ENCODE measurements at places on chromosomes 5 and 9.

DNA sequence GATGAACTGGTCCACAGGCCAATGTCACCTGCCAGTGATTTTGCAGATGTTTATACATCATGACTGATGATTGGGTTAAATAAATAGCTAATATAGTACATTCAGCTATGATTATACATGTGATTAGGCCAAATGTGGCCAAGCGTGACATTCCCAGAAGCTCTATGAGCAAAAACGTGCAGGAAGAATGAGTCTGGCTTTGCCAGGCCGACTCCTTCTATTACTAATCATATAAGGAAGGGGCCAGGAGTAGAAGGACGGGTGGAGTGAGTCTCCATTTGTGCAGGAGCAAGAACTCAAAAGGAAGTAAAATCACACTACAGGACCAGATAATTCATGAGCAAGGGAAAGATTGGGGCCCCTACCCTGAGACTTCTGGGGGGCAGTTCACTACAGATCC, 178.2 kb downstream of the ROR2 start:
- no peak for DNase-seq

DNA sequence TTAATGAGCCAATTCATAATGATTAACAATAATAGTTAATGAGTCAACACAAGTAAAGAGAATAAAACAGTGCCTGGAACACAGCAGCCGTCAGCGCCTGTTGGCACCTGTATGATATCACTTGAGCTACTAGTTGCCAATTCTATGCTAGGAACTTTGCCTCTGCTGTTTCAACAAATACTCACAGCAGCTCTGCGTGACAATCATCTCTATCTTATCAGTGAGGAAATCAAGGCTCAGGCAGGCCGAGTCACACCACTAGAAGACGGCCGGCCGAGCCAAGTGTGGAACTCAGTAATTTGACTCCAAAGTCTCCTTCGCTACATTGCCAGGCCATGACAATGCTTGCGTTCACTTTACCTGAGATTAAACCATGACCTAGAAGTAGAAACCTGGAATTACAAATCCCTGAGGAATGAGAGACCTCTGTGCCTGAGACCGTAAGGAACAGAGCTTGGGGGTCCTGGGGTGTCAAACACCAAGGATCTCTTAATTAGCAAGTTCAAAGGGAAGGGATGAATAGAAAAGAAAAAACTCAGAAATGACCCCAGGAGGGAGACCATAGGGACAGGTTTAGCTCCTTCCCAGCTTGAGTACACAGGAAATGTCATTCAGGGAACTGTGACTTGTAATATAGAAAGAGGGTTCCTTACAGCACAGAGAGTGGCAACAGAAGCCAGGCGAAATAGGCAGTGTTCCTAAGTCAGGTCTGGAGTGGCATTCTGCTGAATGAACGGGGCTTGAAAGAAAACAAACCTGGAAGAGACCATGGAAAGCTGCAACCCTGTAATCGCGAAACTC, 109.1 kb downstream of the SUSD1 start:
- peak; percentile 48 for DNase-seq

DNA sequence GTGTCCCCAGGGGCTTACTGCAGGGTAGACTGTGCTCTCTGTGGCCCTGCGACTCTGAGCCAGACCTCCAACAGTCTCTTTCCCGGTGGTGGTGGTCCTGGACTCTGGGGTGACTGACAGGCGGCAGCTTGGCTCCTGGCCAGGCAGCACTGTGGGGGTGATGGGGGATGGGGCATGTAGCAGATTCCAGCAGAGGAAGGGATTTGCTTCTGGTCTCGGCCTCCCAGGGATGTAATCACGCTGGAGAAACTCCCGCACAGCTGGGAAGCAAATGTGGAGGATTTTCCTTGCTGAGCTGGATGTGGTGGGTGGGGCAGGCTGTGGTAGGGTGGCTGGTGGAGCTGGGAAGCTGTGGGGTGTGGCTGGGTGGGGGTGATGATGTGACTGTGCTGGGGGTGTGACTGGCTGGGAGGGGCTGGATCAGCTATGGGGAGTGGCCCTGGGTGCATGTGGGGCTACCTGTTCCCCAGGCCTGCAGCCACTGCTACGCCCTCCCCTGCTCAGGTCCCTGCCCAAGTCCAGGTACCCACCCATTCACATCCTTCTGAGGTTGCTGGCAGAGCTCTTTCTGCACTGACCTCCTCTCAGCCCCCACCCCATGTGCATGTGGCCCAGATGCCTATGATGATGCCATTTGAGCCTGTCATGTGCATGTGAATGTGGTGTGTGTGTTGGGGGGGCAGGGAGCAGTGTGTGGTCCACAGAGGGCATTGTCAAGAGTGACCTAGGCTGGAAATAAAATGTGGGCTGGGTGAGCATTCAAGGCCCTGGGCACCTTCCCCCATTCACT, 3.8 kb downstream of the NDST1 start:
- DNase-seq = no peak

DNA sequence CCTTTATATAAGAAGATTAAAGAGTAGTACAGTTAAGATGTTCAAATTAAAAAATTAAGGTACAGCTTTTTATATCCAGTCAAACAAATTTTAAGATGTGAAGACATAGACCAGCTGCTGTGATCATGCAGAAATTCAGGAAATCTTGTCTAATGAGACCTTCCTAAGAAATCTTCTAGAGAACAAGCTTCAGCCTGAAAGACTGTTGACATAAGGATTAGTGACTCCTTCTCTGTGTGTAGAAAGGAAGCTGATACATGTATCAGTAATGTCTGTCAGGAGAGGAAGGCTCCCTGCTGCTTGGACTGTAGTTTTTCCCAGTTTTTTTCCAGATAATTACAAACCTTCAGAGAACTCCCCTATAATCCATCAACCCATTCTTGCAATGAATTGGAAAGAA, 75.8 kb upstream of the PCSK5 start:
- DNase-seq = no peak

GRCh38 chr9:127451858-127452656, 747 bp downstream of the LRSAM1 start:
- DNase-seq = peak; percentile 45

- DNase-seq = no peak
These were observed 3.2 kb downstream of the NKD2 start for GRCh38 chr5:1011741-1012312.

GRCh38 chr9:14395317-14396082, 81.6 kb upstream of the NFIB start:
- DNase-seq = peak; percentile 36

DNA sequence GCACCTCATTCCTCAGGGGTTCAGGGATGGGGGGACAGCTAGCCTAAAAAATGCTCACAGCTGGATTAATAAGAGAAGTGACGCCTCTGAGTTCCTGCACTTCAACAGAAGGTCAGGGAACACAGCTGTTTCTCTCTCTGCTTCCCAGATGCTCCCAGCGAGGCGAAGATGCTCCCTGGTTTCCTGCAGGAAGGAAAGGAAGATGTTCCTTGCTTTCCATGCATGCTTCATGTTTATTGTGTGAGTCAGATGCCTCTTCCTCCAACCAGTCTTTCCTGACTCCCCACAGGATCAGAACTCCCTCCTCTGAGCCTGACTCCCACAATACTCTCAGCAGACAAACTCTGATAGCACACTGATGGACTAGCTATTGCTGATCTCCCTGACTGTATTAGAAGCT, 71.9 kb downstream of the MFAP3 start:
- DNase-seq = no peak

- no peak for DNase-seq
These were observed 283.7 kb downstream of the CSNK1G3 start for GRCh38 chr5:123795688-123796087.

- DNase-seq = no peak
These were observed 495 bp downstream of the OSTF1 start for GRCh38 chr9:75088646-75089372.

DNA sequence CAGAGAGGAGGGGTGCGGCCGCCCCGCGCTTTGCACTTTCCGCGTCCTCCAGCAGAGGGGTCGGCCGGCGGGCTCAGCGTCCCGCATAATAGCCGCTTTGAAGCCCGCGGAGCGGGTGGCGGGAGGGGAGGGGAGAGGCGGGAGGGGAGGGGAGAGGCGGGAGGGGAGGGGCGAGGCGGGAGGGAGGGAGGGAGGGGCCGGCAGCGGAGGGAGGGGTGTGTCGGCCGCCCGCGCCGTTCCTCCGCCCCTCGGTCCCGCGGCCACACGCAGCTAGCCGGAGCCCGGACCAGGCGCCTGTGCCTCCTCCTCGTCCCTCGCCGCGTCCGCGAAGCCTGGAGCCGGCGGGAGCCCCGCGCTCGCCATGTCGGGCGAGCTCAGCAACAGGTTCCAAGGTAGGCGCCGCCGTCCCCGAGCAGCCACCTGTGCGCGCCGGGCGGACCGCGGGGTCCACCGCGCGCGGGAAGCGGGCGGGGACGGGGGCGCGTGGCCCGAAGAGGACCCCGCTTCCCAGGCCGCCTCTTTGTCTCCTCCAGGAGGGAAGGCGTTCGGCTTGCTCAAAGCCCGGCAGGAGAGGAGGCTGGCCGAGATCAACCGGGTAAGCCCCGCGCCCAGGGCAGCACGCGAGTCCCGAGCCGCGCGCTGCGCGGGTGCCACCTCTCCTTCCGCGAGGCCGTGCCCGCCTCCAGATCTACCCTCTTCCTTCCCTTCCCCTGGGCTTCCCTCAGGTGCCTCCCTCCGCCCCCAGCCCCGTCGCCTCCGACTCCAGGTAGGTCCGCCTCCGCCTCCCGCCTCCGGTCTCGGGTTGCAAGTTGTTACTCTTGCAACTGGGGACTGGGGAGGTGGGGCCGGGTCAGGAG, at the start of gene AIF1L:
Gene AIF1L (plus strand): TSS at position 263 of the 857 bp plus-strand sequence. CDS start 99 bp downstream, at position 362.
- peak; percentile 49 for DNase-seq

GRCh38 chr5:16411741-16412455, 53.7 kb downstream of the ZNF622 start:
- DNase-seq = no peak

DNA sequence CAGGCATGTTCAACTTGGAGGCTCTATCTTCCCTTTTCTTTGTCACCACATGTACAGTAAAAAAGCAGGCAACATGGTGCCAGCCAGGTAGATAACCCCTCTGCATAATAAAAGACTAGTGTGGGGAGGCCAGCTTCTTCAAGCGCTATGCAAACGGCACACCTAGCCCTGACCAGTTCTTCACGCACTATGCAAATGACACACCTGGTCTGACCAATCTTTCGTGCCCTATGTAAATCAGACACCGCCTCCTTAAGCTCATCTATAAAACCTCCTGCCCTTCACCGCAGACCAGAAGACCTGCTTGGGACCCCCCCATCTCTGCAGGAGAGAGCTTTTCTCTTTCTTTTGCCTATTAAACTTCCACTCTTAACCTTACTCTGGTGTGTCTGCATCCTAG, 28.1 kb upstream of the UGCG start:
- DNase-seq = no peak

DNA sequence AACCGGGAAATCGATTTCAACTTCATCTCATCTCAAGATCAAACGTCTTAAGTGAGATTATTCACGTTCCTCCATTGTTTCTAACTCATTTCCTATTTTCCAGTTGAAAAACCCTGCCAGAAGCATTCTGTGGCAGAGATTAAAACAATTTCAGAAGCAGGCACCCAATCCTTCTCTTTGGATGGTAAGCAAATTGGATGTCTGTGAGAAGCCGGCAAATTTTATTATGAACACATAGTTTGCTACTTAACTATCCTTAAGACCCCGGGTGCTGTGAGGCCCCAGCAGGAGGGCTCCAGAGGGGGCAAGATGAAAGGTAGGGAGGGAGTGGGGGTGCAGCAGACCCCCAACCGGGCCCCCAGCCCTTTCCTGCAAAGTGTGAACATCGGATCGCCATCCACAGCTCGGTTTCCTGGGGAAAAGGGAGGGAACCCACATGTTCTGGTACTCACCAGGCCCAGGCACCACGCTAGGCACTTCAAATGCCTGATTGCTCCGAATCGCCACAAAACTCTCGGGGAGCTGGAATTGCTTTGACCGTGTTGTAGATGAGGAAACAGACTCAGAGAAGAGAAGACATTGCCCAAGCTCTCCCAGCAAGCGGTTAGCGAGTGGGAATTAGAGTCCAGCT, 167.1 kb upstream of the MVB12B start:
- no peak for DNase-seq

GRCh38 chr5:90718387-90718786, 159.8 kb downstream of the ADGRV1 start:
- DNase-seq = no peak

- no peak for DNase-seq
These were observed 556.1 kb downstream of the CDH9 start for GRCh38 chr5:26482076-26482809.

DNA sequence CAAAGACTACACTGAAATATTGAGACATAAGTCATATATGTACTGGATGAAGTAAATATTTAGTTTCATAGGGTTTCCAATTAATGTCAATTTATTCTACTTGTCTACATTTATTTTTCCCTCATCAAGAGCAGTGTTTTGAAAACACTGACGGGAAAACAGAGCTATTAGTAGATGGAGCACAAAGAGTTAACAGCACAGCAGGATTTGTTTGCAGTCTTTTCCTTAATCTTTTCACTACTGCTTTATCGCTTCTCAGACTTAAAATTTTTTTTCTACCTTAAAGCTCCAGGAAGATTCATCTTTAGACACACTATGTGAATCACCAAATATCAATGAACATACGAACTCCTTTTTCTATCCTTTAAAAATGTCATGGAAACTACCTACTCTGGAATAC, 25.6 kb downstream of the PGGT1B start:
- DNase-seq = no peak

GRCh38 chr5:176341325-176342157, 20.0 kb downstream of the KIAA1191 start:
- no peak for DNase-seq

DNA sequence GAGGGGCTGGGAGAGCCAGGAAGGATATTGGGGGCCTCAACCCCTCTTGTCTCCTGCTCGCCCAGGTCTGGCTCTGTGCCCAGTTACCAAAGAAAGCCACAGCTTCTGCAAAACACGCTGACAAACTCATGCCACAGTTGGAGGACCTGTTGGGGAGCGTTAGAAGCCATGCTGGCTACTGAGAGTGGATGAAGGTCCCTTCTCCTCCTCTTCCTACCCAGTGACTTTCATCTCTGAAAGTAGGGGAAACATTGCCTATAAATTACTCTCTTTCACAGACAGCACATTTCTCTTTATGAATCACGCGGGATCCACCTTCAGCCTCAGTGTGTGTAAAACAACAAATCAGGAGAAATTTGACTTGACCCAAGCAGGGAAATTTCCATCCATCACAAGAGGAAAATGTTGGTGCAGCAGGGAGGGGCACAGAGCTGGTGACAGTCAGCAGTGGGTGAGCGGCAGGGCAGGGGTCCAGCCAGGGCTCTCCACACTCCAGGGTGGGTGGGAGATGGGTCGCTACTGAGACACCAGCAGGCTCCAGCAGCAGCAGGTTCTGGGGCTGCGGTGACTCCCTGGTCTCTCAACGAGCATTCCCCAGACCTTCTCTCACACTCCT, 181.9 kb downstream of the FGF18 start:
- no peak for DNase-seq

DNA sequence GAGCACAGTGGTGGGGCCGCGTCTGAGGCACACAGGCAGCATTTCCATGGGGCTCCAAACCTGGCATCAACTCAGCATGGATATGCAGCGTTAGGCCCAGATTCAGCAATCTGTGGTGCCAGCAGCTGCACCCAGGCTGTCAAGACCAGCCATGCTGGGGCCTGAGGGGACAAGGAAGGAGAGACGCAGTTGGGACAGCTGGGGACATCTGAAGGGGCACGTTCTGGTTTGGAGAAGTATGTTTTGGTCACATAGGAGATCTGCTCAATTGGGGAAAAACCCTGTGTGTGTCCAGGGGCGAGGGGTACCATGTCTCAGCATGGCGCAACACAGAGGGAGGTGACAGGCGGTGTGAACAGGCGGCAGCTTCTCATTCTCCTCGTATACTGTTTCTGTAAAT, 66.6 kb upstream of the ECM2 start:
- no peak for DNase-seq

Data from dermis microvascular lymphatic vessel endothelial cell (primary cell).